ENCODE measurements at places on chromosomes 7 and 10.

DNA sequence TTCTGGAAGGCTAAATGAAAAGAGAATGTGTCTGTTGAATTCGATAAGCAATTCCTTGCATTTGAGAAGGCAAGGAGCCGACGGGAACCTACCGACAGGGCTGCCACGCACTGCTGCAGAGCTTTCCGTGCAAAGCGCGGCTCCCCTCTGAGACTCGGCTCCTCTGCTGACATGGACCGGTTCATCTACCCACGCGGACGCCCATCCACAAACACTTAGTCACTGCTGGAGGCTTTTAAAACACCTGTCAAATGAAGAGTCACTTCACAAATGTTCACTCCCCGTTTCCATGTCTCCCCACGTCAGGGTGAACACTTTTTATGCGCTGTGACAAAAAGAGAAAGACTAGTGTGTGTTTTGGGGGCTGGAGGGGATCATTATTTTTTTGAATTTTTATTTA is 32.0 kb downstream of the AMZ1 start:
- no peak for DNase-seq

DNA sequence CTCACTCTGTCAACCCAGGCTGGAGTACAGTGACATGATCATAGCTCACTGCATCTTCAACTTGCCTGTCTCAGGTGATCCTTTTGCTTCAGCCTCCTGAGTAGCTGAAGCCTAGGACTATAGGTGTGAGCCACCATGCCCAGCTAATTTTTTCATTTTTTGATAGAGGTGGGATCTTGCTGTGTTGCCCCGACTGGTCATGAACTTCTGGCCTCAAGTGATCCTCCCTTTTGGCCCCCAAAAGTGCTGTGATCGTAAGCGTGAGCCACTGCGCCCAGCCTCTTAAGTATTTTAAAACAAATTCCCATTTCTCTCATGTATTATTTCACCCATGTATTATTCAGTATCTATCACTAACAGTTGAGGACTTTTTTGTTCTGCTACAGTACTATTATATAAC is 43.5 kb downstream of the KMT2E start:
- DNase-seq: no peak

DNA sequence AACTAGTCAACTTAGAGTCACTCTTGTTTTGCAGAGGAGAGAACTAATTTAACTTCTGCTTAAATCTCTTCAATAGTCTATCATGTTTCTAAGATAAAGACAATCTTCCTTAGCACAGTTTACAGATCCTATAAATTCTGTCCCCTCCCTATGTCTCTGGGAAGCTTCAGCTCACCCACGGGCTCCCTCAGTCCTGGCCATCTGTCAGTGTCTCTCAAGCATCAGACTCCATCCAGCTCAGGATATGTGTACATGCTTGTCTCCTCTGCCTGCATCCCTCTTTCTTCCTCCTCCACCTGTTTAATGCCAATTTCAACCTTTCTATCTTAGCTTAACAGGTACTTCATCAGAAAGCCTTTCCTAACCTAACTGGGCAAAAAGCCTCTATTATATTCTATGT is 177.1 kb upstream of the PTER start:
- DNase-seq: no peak

DNA sequence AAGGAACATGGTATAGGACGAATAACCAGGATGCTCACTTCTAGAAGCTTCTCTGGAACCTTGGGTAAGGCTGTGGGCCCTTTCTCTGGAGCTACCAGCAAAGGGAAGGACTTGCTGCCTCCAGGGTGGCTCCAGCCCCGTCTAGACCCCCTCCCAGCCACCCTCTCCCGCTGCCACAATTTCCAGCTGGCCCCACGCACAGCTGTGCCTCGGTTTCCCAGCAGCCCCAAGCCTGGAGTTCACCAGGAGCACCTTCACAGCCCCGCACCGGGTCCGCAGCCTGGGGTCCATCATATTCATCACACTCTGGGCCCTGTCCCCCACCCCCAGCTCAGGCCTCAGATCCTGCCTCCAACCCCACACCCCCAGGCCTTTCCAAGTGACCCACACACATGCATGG is 35.6 kb upstream of the GTF2IRD1 start:
- DNase-seq: no peak

GRCh38 chr10:77837248-77837924 is 89.2 kb downstream of the DLG5 start:
- peak; percentile 57 for DNase-seq

DNA sequence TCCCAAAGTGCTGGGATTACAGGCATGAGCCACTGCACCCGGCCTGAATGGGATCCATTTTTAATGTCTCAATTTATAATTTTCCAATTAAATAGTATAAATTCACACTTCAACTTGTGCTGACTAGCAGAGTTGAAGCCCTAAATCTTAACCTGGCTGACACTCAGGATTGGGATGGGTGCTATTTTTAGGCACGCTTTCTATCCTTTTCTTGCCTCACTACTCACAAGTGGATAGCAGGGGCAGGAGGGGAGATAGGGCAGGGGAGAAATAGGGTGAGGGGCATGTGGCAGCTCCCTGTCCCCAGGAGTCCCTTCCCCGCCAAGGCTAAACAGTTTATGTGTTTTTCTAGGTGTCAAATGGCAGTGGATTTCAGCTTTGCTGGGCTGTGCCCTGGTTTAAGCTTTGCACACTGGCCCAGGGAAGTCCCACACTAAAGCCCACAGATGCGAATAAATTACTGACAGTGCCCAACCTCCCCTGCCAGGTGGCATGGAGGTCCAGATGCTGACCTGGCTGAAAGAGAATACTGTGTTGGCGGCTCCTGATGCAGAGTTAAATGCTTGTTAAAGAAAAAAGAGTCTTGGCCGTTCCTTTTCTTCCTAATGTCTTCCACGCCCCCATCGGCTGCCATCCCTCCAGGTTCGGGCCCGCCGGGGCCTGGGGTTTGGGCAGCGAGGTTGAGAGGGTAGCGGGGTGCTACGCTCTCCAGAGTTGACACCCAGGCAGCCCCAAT is 36.2 kb upstream of the EFCAB10 start:
- DNase-seq: no peak

DNA sequence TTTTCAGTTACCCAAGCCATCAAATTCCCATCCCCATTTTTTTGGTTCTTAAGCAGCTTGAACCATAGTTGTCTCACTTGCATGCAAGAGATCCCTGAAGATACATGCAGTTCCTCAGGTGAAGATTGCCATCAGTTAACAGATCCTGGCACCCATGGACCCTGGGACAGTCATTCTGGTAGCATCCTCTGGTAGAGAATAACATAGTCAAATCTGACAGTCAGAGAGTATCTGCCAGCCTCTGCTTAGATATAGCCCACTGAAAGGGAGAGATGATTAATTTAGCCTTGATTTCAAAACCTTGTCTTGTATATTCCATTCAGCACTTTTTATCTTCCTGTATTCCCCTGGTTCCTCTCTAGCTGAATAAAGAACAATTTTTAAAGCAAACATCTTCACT is 280.4 kb downstream of the KCNMA1 start:
- DNase-seq: no peak

DNA sequence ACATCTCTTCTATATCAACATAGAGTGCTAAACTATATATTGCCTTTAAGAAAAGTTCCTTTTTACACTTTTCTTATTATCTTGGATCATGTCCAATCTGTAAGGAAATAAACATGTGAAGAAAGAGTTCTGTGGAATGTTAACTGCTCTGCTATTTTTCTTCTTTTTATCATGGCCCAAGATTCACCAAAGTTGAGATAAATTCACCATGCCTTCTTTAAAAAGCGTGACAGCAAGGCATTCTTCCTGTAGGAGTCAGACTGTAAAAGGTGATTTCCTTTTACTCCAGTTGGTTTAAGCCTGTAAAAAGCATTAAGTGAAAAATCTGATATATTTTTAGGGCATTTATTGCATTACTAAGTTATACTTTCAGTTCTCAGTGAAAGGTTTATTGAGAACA is 165.7 kb upstream of the FZD1 start:
- DNase-seq: no peak

- DNase-seq: peak; percentile 23
These were observed 38.8 kb downstream of the PSAP start for GRCh38 chr10:71812016-71812912.

- no peak for DNase-seq
These were observed 129.7 kb downstream of the SEMA3E start for GRCh38 chr7:83519240-83519639.

- no peak for DNase-seq
These were observed 116.1 kb downstream of the SMURF1 start for GRCh38 chr7:99027841-99028240.

DNA sequence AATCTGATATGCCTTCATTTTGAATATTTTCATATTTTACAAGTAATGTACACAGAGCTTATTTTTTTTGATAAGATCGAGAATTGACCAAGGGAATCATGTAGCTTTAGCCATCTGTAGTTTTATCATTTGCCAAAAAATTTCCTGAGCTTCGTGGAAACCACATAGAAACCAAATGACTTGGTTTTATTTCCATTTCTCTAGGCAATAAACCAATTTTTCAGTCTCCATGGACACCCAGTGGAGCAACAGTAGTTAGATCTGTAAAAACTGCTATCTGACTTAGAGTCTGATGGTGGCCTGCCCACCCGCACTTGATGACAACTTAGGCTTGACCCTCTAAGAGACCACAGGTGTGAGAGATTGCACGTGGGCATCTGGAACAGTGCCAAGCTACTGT is 127.8 kb upstream of the CDK6 start:
- DNase-seq: no peak

DNA sequence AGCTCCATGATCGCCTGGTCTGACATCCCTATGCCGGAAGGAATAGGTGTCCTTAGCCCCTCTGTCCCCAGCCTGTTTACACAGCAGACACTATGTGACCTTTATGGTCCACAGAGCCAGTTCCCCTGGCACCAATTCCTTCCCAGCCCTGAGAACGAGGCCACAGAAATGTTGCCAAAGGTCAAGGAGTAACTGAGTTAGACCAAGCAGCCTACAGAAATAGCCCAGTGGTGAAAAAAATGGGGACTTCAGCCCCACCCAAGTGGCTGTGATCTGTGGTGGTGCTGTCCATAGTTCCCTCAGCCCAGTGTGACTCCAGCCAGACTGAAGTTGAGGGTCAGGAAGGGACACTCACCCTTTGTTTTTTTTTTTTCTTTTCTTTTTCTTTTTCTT is 2.5 kb downstream of the PGAM2 start:
- DNase-seq: no peak

DNA sequence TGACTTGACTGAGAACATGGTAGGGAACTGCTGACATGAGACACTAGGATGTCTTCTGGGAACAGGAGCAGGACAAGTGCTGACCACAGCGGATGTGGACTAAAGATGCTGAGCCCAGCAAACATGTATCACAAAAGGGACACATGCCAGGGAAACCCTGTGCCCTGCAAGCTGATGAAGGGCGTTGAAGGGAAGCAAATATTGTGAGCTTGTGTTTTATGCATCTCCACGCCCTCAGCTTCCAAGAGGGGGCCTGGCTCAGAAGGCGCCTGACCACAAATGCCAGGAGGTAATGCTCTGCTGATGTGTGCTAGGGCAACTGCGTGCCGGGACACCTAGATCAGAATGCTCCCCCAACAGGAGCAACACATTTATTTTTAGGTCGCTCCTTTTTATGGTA is 207.3 kb downstream of the CXCL12 start:
- DNase-seq: no peak

GRCh38 chr7:8615019-8615418 is 181.6 kb downstream of the NXPH1 start:
- no peak for DNase-seq

DNA sequence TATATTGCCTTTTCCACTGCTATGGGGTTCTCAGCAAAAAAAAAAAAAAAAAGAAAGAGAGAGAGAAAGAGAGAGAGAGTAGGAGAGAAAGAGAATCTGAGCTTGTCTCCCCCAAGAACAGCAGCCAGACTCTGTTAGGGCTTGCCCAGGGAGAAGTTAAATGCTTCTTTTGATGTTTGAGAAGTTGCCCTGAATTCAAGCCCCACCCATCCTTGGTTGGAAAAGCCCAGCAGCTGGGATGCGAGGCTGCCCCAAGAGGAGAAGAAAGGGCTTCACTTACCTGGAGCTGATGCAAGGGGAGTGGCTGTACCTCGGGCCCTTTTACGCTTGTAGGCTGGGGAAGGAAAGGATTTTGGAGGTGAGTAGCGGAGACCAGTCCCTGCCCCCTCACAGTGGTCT is 20.9 kb upstream of the MGMT start:
- no peak for DNase-seq

DNA sequence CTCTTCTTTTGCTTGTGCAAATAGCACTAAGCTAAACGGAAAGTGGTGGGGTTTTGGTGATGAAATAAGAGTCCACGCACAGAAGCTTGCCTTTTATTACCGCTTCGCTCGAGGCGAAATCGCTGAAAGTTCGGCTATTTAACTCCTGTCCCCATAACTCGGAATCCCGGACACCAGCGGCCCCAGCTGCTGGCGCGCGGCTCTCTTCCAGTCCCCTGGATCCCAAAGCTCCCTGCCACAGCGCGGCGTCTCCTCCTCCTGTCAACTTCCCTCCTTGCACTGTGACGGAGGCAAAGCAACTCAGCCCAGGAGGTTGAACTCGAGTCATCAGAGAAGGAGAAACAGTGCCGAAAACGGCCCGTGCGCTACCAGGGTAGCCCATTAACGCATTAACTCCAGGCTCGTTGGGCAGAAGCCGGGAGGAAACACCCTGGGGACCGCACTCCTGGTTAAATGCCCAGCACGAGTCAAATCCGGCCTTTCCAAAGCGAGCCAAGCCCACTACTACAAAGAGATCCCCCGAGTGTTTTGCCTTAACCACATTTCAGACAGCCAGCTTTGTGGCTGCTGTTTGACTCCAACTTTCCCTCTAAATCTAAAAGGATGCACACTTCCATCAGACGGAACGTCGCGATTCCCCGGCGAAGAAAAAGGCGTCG is 1.3 kb downstream of the SEMA3D start:
- no peak for DNase-seq

GRCh38 chr7:110522761-110523200 is 568.1 kb upstream of the LRRN3 start:
- DNase-seq: peak; percentile 70

DNA sequence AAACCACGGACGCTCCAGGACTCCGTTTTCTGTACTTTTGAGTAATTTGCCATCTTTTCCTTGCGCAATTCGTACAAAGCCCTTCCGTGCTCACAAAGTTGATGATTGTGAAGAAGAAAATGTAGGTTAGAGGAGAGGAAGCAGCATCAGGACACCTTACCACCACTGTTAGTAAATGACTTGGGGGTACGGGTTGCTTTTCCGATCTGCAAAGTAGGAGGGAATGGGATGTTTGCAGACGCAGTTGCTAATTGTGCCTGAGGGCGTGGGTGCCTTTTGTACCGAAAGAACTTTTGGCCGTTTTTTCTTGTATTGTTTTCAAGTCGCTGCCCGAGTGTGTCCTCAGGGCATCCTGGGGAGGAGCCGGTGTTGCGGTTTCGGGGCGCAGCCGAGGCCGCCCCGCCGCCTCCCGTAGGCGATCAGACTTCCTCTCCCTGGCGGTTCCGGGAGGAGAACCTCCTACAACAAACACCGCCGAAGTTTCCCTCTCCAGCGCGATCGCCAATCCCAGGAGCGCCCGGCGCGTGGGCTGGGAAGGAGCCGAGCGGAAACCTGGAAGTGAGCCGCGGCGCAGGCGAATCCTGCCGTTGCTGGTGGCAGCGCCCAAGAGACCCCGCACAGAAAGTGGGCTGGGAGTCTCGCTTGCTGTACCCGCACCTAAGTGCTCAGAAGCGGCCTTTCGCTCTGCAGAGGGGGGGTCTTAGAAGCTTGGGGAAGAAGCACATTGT is 1.0 kb downstream of the PRR15 start:
- DNase-seq: no peak
